ENCODE measurements at places on chromosomes 7 and 10.
A peak's percentile ranks its signal among the peaks of the same experiment; 100 is the strongest.

GRCh38 chr10:68166871-68167585 is 57.7 kb downstream of the MYPN start:
- no peak for DNase-seq

GRCh38 chr7:152329469-152329868 is 106.3 kb downstream of the KMT2C start:
- DNase-seq: no peak

GRCh38 chr7:94655848-94656657 is at the start of gene SGCE:
Gene SGCE, minus strand, starts transcription at chr7:94656133. Its CDS starts 35 bp downstream, at chr7:94656098.
- peak; percentile 88 for DNase-seq

- peak; percentile 56 for DNase-seq
These were observed 6.8 kb upstream of the AGR2 start for GRCh38 chr7:16811551-16811950.

DNA sequence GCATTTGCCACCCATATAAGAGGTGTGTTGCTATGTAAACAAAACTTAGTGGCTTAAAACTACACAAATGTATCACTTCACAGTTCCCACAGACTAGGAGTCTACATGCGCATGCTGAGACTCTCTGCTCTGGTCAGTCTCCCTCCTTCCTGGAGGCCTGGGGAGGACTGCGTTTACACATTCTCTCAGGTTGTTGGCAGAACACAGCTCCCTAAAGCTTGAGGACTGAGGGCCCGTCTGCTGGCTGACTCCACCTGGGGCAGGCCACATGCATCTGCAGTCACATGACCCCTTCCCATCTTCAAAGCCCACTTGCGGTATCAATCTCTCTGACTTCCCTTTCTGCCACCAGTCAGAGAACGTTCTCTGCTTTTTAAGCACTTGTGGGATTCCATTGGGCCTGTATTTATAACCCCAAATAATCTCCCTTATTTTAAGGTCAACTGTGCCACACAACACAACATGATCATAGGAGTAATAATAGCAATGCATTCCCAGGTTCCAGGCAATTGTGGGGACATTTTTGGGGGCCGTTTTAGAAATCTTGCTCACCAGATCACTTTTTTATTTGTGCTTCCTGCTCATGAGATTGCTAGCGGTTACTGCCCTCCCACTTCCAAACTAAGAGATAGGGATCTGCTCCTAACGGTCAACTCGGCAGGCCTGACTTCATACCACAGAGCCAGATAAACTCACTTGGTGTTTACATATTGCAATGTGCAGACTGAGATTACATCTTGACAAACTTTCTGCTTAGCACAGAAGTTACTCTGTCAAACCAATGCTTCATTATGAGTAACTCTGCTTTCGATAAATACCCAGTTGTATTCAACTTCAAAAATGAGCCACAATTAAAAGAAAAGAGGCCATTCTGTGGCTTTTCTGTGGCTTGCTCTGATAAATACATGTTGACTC is 96.3 kb downstream of the ALOX5 start:
- DNase-seq: peak; percentile 61

DNA sequence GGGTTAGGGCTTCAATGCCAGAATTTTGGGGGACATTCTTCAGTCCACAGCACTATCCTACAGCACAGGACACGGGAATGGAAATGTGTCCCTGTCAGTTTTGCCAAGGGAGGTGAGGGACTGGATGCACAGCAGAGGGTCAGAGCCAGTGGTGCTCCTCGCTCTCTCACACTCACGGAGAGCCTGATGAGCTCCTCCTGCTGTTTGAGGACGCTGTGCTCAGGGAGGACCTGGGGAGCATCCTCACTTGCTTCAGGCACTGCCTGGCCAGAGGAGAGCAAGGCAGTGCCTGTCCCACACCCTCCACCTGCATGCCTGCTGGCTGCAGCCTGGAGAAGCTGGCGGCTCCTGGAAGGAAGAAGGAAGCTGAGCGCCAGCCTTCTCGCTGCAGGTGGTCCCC is 58.6 kb downstream of the RAMP3 start:
- DNase-seq: no peak

- DNase-seq: peak; percentile 95
These were observed 18.7 kb upstream of the ZNF488 start for GRCh38 chr10:47402641-47403301.

DNA sequence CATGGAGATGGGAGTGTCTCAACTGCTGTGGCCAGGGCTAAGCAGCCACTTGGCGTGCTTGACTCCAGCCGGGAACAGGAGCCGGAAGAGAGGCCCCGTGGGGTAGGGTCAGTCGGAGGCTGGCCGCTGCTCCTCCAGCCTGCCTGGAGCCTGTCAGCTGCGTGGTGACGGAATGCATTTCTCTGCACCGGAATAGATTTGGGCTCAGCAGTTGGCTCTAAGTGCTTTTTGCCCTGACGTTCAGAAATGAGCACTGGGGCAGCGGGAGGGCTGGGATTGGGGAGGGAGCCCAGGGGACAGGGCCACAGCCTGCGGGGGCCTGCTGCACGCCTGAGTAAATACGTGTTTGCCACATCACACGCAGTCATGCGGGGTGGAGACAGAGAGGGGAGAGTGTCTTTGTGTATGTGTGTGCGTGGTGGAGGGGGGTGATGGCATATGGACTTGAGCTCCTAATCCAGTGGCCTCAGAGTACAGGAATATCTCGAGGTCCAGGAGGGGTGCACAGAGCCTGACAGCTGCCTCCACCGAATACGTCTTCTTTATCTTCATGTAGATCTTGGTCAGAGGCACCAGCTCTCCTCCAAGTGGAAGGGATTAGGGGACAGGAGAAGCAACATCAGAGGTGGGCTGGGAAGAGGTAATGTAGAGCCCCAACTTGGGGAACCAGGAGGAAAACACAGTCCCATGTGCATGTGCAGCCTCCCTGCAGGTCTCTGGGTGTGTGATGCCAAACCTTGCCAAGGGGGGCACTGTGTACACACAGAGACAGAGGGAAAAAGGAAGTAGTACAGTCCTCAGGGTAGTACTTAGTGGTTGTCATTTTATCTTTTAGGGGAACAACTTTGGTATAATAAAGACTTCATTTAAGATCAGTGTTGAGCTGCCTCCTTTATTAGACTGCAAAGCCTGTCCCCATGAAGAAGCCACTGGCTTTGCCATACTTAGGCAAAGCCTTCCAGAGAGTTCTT is 151.4 kb downstream of the CDH23 start:
- DNase-seq: peak; percentile 66

- DNase-seq: no peak
These were observed 56.2 kb downstream of the CRPPA start for GRCh38 chr7:16365177-16365576.

- DNase-seq: no peak
These were observed 2.0 kb downstream of the ELN start for GRCh38 chr7:74029991-74030415.

GRCh38 chr7:25239888-25240287 is 11.6 kb upstream of the NPVF start:
- DNase-seq: no peak

DNA sequence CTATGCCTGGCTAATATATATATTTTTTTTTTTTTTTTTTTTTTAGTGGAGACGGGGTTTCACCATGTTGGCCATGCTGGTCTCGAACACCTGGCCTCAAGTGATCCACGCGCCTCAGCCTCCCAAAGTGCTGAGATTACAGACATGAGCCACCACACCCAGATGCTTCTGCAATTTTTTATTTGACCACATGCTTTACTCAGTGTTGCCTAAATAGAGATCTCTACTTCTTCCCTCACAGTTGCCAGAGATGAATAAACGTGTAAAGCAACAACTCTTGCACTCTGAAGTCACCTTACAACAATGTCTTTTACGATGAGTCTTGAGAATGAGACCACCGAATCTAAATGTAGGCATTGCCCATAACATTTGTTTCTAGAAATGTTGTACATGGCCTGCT is 107.9 kb upstream of the FRMD4A start:
- no peak for DNase-seq

DNA sequence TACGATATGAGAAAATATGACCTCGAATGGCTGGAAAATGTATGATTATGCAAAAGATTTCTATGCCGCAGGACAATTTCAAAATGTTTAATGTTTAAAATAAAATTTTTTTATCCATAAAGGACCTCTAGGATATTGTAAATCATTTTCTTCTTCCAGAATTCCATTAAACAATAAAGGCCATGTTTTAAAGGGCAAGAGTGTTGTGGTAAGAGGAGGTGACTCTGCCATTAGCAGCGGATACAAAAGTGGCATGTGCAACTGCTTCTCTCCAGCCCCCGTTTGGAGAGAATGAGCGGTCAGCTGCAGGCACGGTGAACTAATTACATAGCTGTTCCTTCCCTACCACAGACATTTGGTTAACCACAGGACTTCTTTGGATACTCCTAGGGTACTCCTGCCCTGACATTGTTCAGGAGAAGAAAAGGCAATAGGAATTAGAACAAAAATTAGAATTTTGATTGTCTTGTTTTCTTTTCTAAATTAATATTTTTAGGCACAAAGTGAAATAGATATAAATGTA is 63.8 kb downstream of the HBP1 start:
- peak; percentile 90 for DNase-seq

DNA sequence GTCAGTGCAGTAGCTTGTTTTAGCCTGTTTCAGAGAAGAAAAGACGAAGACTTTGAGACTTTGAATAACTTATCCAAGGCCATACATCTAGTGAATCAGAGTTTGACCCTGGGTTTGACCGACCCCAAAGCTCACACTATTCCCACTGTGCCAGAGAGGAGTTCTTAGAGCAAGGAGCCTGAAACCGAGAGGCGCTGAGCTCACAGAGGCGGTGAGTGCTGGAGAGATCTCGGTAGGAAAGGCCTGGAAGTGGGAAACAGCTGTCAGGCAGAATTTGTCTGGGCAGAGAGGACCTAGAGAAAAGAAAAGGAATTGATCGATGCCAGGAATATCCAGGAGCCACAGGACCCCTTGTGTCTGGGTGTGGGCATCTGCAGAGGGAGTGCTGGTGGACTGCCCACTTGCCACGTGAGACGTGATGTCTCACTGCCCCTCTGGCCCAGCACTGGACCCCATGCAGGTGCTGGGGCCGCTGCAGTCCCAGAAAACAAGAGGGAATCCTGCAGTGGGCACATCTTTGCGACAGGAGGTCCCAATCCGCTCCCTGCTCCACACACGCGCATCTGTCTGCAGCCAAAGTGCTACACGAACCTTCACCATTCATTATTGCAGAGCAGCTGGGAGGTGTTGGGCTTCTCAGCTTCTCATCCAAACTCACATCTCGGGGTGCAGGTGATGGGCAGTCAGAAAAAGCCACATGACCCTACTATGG is 6.2 kb downstream of the CALML3 start:
- no peak for DNase-seq

- DNase-seq: peak; percentile 21
These were observed 2.4 kb upstream of the UBE3C start for GRCh38 chr7:157136372-157136771.

DNA sequence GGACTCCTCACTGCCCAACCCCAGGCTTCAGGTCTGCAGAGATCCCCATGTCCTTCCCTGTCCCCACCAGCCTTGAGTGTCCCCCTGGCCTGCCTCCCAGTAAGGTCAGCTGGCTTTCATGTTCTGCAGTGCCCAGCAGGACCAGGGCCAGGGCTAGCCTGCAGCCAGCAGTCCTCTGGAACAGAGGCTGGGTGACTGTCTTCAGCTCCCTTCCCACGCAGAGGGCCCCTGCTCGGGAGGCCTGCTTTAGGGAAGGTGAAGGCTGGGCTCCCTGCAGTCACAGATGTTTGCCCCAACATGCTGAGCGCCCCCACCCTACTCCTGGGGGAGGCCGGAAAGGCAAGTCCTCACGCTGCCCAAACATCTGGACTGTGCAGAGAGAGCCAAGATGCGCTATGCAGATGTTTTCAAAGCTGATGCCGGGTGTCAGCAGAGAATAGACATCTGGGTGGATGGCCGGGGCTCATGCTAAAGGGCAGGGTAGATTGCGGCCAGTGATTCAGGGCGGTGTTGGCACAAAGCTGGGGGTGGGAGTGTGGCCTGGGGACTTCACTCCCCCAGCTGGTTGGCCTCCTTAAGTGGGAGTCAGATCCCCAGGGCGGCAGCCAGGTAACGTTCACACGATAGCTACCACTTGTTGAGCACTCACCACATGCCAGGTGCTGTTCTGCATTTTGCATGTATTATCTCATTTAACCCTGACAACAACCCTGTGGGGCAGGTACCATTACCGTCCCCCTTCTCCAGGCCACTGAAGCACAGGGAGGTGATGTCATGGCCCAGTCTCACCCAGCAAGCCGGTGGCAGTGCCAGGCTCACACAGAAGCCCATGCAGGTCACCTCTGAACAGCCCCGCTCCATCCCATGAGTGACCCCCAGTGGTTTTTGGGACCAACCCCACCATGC is 71.2 kb upstream of the COL13A1 start:
- no peak for DNase-seq

- DNase-seq: no peak
These were observed 22.4 kb downstream of the ZFAND2A start for GRCh38 chr7:1137517-1138167.

GRCh38 chr10:131679926-131680325 is 220.9 kb upstream of the PPP2R2D start:
- no peak for DNase-seq

GRCh38 chr10:101837748-101838147 is 5.9 kb downstream of the KCNIP2 start:
- DNase-seq: no peak

- DNase-seq: peak; percentile 27
These were observed 570.7 kb downstream of the REEP3 start for GRCh38 chr10:64091897-64092296.

DNA sequence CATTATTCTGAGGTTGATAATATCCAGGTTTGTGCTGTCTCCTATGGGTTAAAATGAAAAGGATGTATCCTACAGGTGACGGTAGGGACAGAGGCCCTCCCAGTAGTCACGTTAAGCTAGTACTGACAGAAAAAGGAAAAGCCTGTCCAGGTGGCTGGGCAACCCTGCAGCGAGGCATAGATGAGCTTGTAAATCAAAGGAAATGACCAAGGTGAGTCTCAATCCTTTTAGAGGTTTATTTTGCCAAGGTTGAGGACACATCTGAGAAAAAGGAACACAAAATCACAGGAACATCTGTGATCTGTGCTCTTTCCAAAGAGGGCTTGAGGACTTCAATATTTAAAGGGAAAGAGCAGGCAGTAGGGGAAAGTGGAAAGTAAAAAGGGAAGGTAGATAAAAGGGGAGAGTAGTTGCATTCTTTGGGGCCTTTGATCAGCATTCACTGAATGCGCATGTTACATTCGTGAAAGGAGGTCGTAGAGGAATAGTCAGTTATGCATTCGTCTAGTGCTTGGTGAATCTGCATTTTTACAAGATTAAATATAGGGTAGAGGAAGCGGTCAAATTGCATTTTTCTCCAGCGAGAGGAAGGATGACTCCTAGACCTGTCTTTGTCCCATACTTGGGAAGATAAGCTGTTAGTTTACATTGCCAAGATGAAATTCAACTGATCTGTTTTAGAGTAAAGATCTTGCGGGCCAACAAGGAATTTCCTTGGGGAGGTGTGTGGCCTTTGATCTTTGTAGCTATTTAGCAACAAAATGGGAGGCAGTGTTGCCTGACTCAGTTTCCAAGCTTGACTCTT is 884 bp upstream of the GSTO1 start:
- no peak for DNase-seq

DNA sequence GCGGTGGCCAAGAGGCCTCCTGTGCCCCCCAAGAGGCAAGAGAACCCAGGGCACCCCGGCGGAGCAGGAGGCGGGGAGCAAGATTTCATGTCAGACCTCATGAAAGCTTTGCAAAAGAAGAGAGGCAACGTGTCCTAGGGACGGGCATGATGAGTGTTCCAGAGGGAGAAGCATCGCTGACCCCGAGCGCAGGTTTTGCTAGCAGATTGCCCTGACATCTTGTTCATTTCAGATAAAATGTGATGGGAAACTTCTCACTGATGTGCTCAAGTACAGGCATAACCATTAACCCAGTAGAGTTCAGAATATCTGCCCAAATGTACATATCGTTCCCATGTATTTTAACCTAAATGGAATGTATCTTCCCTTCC is 129.2 kb downstream of the APBB1IP start:
- no peak for DNase-seq

GRCh38 chr10:85477979-85478378 is 888.6 kb downstream of the GRID1 start:
- no peak for DNase-seq
